Airway epithelial cell (primary cell): ENCODE measurements at places on chromosomes 16 and 17. TPM values are rescaled to one million over a fixed set of nuclear protein-coding genes. Genes with fewer than 3 reads are reported as not detected.

CYGB gene
- total RNA-seq: 9.9 and 11.1 TPM in 2 replicates

CDH16 gene
- 1.6 and 3.0 TPM in 2 replicates for total RNA-seq

PIK3R5 gene
- 0.56 TPM in 1 of 2 replicates, not detected in the other for total RNA-seq

FLCN gene
- 9.1 and 13.5 TPM in 2 replicates for total RNA-seq

TBKBP1 gene
- total RNA-seq: 6.3 and 7.1 TPM in 2 replicates

SCNN1B gene
- 2.7 and 4.8 TPM in 2 replicates for total RNA-seq

KCNJ2 gene
- 0.42 and 0.46 TPM in 2 replicates for total RNA-seq

NAGS gene
- 6.2 and 10.6 TPM in 2 replicates for total RNA-seq

HP gene
- not detected in 2 replicates for total RNA-seq

KRT24 gene
- total RNA-seq: 1.5 and 2.5 TPM in 2 replicates

HASPIN gene
- 6.1 and 7.6 TPM in 2 replicates for total RNA-seq

FOXF1 gene
- total RNA-seq: 0.71 and 1.1 TPM in 2 replicates

ATP2A3 gene
- 0.35 TPM in 1 of 2 replicates, not detected in the other for total RNA-seq

RBFOX1 gene
- total RNA-seq: not detected in 2 replicates

HS3ST3B1 gene
- total RNA-seq: 3.4 and 4.6 TPM in 2 replicates

SLC47A1 gene
- total RNA-seq: 0.99 and 2.9 TPM in 2 replicates

TMEM238L gene
- total RNA-seq: not detected in 2 replicates

SOX9 gene
- 11.1 and 12.6 TPM in 2 replicates for total RNA-seq

CDRT15L2 gene
- total RNA-seq: not detected in 2 replicates

C16orf89 gene
- total RNA-seq: not detected in 2 replicates

GCGR gene
- not detected in 2 replicates for total RNA-seq

NPIPB6 gene
- total RNA-seq: 0.49 TPM in 1 of 2 replicates, not detected in the other

KRT33A gene
- 0.35 TPM in 1 of 2 replicates, not detected in the other for total RNA-seq

TPPP3 gene
- total RNA-seq: 0.19 TPM in 1 of 2 replicates, not detected in the other

SPATA22 gene
- total RNA-seq: not detected in 2 replicates

UTS2R gene
- not detected in 2 replicates for total RNA-seq

C1QTNF8 gene
- total RNA-seq: not detected in 2 replicates

HSD17B1 gene
- 5.7 and 9.3 TPM in 2 replicates for total RNA-seq

CNTNAP1 gene
- total RNA-seq: 4.1 and 4.2 TPM in 2 replicates

MRPL58 gene
- 80.0 and 116 TPM in 2 replicates for total RNA-seq

ZSCAN32 gene
- total RNA-seq: 12.0 and 14.5 TPM in 2 replicates

PIPOX gene
- total RNA-seq: 1.1 TPM in 1 of 2 replicates, not detected in the other

KRT28 gene
- not detected in 2 replicates for total RNA-seq

RNF157 gene
- 0.07 and 1.4 TPM in 2 replicates for total RNA-seq

TBC1D28 gene
- total RNA-seq: not detected in 2 replicates

DCTN5 gene
- total RNA-seq: 47.9 and 48.0 TPM in 2 replicates

SMIM5 gene
- total RNA-seq: 2.4 and 2.6 TPM in 2 replicates

AATK gene
- total RNA-seq: 0.28 TPM in 2 replicates

WFDC1 gene
- 0.09 and 0.14 TPM in 2 replicates for total RNA-seq

ODAD4 gene
- 0.21 TPM in 1 of 2 replicates, not detected in the other for total RNA-seq

KRT16 gene
- 4,917 and 6,689 TPM in 2 replicates for total RNA-seq

TCAP gene
- total RNA-seq: 0.05 and 0.14 TPM in 2 replicates
